ENCODE measurements at places on chromosomes 1 and 21. TPM values are rescaled to one million over a fixed set of nuclear protein-coding genes. Genes with fewer than 3 reads are reported as not detected.

The SPRR2F gene
- total RNA-seq: not detected

GRCh38 chr1:23930270-23930669 lies 17.1 kb upstream of the CNR2 start:
- DNase-seq: no peak

The LMX1A gene
- 0.59 TPM for total RNA-seq

- DNase-seq: no peak
Measured at GRCh38 chr1:12255913-12256312, 26.1 kb downstream of the VPS13D start.

DNA sequence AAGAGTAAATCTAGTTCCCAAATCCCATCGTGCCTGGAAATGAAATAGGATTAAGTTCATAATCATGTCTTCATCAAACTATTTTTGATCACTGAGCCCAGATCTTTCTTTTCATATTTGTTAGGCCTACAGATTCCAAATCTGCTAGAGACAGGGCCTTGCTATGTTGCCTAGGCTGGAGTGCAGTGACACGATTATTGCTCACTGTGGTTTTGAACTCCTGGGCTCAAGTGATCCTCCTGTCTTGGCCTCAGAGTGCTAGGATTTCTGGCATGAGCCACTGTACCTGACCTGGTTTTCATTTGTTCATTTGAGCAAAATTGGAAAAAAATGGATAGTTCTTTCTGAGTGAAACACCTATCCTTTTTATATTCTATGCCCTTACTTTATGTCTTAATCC lies 28.0 kb upstream of the DIPK1A start:
- DNase-seq: no peak

The CLDN17 gene
- total RNA-seq: not detected

- no peak for DNase-seq
Measured at GRCh38 chr1:48261881-48262400, 39.4 kb downstream of the SLC5A9 start.

- no peak for DNase-seq
Measured at GRCh38 chr1:211915924-211916323, 85.4 kb upstream of the LPGAT1 start.

The ACKR1 gene
- not detected for total RNA-seq

GRCh38 chr1:112506731-112507130 lies 2.0 kb upstream of the WNT2B start:
- DNase-seq: no peak
